Type B pancreatic cell (in vitro differentiated cells): ENCODE measurements at places on chromosomes 1 and 21. TPM values are rescaled to one million over a fixed set of nuclear protein-coding genes. Genes with fewer than 3 reads are reported as not detected.

DNA sequence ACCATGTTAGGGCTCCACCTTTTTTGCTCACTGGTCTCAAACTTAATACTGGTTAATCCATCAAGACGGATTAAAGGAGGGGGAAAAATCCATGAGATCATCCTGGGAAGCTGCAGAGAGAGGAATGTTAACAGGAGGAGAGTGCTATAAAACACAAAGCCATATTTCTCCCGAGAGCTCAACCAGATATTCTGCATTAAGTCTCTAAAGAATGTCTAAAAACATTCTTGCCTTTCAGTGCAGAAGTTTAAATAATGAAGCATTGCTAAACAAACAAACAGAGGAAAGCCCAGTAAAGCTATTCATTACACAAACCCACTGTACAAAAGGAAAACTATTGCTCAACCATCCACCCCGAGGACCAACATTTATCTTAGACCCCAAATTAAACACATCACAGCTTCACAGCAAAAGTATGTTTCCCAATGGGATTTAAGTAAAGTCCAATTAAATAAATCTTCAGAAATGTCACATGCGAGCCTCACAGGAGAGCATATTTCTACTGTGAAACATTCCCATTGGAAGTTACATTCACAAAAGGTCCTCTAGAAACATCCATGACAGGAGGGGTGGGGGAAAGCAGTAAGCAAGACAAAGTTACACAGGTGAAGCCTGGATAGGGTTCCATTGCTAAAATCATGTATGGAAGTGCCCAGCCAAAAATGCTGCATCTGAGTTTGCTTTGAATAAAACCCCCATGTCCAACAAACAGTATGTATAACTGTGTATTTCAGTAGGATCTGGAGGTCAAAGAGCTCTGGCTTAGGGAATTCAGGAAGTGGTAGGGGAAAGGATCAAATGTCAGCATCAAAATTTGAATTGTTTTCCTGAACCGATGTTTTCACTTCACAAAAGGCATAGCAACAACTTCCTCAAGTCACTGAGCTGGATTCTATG is 23.3 kb downstream of the DUSP10 start:
- H3K4me3 ChIP-seq: peak overlapping the region; percentile 44
- H3K27ac ChIP-seq: peak overlapping the region; percentile 26
- H3K27me3 ChIP-seq: no peaks in the 10 kb centered on the region
- H3K36me3 ChIP-seq: peaks cover 10% of the 10 kb centered on the region

The OR2L2 gene
- total RNA-seq: 0.07 and 0.14 TPM in 2 replicates

GRCh38 chr1:31694069-31694963 is 9.5 kb downstream of the COL16A1 start:
- DNase-seq: no peak
- no peak overlapping the region for H3K4me3 ChIP-seq
- H3K4me1 ChIP-seq: peaks cover 16% of the 10 kb centered on the region
- H3K27ac ChIP-seq: no peak overlapping the region
- H3K36me3 ChIP-seq: no peaks in the 10 kb centered on the region

DNA sequence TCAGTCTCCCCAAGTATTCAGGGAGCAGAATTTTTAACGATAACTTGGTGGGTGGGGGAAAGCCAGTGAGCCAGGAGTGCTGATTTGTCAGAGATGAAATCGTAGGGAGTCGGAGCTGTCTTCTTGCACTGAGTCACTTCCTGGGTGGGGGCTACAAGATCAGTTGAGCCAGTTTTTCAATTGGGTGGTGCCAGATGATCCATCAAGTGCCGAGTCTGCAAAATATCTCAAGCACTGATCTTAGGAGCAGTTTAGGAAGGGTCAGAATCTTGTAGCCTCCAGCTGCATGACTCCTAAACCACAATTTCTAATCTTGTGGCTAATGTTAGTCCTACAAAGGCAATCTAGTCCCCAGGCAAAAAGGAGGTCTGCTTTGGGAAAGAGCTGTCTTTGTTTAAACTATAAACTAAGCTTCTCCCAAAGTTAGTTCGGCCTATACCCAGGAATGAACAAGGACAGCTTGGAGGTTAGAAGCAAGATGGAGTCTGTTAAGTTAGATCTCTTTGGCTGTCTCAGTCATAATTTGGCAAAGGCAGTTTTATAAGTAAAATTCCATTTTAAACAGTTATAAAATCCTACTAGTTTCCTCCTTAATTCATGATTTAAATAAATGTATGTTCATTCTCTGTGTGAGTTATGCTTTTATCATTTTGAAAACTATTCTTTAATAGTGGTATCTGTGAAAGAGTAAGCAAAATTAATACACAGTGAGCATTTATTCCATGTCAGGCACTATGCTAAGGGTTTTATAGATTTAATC is 51.7 kb downstream of the SLC16A1 start:
- peak overlapping the region; percentile 80 for H3K27ac ChIP-seq
- peaks cover 13% of the 10 kb centered on the region for H3K36me3 ChIP-seq
- DNase-seq: no peak
- H3K4me3 ChIP-seq: peak overlapping the region; percentile 51
- peaks cover 36% of the 10 kb centered on the region for H3K4me1 ChIP-seq
- no peaks in the 10 kb centered on the region for H3K27me3 ChIP-seq

- no peak overlapping the region for H3K4me3 ChIP-seq
- no peak overlapping the region for H3K27ac ChIP-seq
- H3K36me3 ChIP-seq: peaks cover 5% of the 10 kb centered on the region
Measured at GRCh38 chr1:226344441-226345259, 35.7 kb upstream of the LIN9 start.
